A549 (cell line): ENCODE measurements at places on chromosomes 3 and 15.

DNA sequence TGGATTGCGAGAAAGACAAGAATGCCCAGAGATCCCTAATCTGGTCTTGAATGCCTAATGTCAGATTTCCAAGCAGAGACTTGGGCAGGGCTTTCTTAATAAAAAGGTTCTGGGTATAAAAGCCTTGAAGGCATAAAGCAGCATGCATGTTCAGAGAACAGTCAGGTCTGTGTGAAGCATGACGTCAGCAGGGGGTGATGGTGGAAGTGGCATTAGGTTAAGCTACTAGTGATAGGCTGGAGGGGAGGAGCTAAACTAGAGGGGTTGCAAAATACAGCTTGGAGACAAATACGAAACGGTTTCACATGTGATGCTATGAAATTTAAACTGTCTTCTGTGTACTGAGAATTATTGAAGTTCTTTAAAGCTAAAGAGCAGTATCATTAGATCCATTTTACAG is 125.6 kb downstream of the VPS8 start:
- no peak for DNase-seq

GRCh38 chr3:108013141-108014055 is 77.4 kb downstream of the CD47 start:
- no peak for DNase-seq

DNA sequence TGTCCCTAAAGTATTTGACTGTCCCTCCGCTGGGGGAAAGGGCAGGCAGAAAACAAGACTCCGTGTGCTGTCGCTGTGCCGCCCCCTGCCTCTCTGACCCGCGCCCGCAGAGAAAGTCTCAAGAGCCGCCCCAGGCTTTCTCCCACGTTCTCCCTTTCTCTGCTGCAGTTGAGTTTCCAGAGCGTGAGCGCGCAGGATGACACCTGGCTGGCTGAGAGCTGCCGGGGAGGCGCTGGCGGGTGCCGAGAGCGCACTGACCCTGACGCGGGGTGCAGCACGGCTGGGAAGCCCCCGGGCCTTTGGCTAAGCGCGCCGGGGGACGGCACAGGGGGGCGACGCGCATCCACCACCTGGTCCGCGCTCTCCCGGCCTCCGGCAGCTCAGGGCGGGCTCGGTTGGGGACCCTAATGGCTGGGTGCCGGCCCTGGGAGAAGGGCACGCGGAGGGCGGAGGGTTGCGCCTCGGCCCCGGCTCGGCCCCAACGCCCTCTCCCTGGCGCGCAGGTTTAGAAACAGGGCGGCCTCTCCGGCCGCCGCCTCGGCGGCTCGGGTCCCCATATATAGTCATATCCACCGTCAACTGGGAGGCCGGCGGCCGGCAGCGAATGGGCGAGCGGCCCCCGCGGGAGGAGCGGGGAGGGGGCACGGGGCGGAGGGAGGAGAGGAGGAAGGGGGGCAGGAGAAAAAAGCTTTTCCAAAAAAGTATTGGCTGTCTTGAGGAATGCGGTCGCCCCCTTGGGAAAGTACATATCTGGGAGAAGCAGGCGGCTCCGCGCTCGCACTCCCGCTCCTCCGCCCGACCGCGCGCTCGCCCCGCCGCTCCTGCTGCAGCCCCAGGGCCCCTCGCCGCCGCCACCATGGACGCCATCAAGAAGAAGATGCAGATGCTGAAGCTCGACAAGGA is at the start of gene TPM1:
TSS of gene TPM1 (plus strand) at position 774 of the 903 bp plus-strand sequence. CDS start at position 857, 83 bp downstream.
- DNase-seq = peak; percentile 95

GRCh38 chr3:71955240-71956068 is 170.5 kb upstream of the PROK2 start:
- DNase-seq = peak; percentile 48

GRCh38 chr15:40192942-40193341 is 32.1 kb downstream of the BUB1B start:
- DNase-seq = no peak
